NCI-H510A (cell line): ENCODE measurements at places on chromosomes 7 and 10.

GRCh38 chr10:114767986-114768821, 53.4 kb upstream of the FHIP2A start:
- DNase-seq = peak; percentile 11

- no peak for DNase-seq
Measured at GRCh38 chr10:105967256-105967655, 1197.2 kb downstream of the SORCS1 start.

GRCh38 chr7:124808206-124808605, 42.6 kb upstream of the GPR37 start:
- no peak for DNase-seq

DNA sequence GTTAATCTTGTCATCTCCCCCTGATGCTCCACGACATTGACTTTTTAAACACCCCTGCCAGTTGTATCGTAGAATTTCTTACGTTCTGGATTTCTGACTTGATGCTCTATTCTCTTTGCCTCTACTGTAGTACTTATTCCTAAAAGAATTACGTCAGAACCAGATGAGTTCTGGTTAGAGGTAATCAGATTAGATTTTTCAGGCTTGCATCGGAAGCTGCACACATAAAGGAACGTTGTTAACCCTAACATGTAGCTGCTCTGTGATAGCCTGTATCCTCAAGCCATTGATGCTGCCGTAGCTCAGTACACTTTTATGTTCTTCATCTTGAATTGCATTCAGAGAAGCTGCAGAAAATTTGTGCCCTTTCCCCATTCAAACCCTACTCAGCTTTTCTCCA, 26.3 kb upstream of the TMEM236 start:
- no peak for DNase-seq

DNA sequence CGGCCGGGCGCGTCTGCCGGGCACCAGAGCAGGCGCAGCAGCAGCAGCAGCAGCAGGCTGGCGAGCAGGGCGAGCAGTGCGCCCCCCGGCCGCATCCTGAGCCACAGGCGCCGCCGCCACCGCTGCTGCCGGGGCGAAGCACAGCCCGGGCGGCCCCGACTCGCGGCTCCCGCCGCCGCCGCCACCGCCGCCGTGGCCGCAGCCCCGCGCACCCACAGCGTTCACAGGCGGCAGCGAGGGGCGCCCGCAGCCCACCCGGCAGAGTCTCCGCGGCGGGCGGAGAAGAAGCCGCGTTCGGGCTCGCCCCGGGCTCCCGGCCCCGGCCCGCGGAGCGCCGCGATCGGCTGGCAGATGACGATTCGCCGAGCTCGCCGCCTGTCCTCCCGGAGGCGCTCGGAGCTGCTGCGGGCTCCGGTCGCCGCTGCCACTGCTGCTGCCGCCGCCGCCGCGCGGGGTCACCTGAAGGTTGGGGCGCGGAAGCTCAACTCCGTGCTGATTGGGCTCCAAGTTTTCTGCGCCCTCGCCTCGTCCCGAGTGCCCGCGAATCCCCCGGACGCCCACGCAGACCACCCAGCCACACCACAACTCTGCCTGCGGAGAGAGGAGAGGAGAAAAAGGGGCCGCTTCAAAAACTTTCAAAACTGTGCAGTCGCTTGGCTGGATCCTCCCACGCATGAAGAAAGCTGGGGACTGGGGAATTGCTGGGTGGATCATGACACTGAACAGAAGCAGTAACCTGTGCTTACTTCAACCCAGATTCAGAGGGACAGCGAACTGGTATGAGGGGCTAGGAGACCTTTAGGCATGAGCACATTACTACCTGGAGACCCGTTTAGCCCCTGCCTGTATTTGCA, at the start of gene ST8SIA6:
ST8SIA6 (minus strand) TSS at position 435 of the 854 bp plus-strand sequence; CDS start at position 95, 340 bp downstream.
- no peak for DNase-seq

DNA sequence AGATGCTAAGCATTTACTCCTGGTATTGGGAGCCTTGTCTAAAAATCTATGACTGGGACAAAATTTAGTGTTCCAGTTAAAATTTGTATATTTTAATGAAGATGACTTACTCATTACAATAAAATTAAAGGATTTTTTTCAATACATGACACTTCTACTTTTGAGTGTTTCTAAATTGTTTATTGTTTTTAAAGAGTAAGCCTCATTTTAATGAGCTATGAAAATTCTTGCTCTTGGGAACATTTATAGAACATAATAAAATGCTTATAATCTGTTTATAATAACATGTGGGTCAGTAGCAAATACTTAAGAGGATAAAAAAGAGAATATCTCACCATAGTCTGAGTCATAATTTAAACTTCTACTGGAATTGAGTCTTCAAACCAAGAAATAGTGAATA, 149.5 kb downstream of the PLCE1 start:
- DNase-seq = no peak

DNA sequence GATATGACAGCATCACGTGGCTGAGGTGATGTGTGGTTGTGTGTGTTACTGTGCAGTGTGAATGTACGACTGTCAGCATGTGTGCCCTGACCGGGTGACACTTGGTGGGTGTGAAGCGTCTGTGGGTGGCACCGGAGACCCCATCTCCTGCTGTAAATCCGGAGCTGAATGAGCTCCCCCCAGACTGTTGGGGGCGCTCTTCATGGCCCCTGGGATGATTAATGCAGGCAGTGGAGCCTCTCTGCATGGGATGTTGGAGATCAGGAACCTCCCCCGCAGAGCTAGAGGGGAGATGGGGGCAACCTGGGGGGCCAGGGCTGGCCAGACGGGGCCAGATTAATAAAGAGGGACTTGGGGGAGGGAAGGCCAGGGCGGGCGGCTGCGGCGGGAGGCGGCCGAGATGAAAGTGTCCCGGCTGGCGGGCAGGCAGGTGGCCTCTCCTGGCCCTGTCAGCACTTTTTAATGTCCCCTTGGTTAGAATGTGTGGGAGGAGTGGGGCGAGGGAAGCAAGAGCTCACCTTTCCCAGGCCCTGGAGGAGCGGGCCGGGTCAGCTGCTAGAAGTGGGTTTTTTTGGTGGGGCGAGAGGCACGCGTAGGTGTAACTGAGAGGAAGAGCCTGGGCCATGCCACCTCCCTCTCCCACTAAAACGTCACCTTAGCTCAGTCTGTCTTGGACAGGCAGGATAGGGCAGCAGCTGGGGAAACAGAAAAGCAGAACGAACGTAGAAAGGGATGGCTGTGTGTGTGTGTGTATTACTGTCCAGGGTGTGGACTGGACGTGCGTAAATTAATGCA, 34.1 kb downstream of the HIF1AN start:
- DNase-seq = no peak

DNA sequence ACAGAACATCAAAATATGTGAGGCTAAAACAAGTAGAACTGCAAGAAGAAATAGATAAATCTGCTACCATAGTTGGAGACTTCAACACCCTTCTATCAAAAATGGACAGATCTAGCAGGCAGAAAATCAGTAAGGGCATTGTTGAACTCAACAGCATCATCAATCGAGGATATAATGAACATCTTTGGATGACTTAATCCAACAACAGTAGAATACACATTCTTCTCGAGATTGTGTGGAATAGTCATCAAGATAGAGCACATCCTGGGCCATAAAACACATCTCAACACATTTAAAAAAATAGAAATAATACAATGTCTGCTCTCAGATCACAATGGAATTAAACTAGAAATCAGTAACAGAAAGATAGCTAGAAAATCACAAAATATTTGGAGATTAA, 9.9 kb downstream of the IGFBP1 start:
- DNase-seq = no peak

GRCh38 chr7:102935450-102936115, 22.8 kb downstream of the LRRC17 start:
- DNase-seq = no peak

DNA sequence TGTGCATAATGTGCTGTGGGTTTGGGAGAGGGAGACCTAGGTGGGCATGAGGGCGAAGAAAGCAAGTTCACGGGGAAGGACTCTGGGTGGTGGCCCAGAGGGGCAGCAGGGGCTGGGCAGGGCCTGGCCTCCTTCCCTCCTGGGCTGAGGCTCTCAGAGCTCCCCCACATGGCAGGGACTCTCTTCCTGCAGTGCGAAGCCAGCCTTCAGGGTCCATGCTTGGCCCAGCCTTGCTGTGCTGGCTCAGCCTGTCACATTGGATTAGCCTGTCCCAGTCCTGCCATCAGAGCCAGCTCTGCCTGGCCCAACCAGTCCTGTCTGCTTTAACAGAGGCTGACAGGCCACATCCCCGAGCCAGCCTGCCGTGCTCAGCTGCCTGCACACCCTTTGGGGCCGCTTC, 20.4 kb upstream of the ZNF488 start:
- DNase-seq = no peak

GRCh38 chr10:107718864-107719263, 554.4 kb upstream of the SORCS1 start:
- no peak for DNase-seq

GRCh38 chr7:145700488-145700887, 416.1 kb upstream of the CNTNAP2 start:
- DNase-seq = no peak

GRCh38 chr10:89591111-89591795, 53.8 kb downstream of the PANK1 start:
- DNase-seq = no peak

DNA sequence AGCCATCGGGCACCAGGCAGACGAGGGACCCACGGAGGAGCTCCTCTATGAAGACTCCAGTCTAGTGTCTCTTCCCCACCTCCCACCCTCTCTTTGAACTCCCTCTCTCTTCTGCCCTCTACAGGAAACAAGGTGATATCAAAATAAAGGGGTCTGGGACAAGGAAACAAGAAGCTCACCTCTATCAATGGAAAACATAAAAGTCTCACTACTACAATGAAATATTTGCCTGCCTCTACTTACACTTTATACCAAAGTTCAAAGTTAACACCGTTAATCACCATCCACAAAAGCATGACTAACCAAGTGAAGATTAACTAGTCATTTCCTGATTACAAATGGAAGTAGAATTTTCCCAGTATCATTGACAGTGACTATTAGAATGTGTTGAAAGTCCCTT, 82.2 kb downstream of the PARD3 start:
- DNase-seq = no peak

DNA sequence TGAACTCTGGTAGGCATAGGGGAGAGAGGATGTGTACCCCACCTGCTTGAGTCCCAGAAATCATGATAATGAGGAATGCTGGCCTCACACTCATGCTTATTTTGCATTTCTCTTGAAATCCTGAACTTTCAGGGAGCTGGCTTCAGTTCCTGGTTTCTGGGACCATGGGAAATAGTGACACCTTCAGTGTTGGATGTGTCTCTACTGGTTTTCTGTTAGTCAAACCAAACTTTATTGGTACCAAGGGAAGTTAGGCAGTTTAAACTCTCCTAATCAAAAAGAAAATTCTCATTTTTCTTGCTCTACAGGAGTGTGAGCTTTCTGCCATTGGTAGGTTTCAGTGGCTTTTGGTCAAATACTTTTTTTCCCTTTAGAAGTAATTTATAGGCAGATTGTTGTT, 11.8 kb upstream of the PCGF5 start:
- no peak for DNase-seq

DNA sequence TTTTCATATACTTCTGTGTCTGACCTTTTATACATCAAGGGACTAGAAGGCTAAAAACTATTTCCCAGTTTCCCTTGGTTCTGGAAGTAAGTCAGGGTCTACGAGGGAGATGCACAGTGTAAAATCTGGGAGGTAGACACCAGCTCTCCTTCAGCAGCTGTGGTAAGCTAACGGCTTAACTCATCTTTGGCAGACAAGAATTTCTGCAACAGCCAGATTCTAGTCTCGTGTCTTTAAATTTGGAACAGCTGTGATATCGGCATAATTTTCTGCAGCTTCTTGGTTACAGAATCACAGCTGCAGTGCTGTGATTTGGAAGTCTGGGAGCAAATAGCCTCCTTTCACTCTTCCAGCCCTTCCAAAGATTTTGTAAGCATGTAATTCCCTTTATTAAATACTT, 37.4 kb upstream of the ABCB4 start:
- DNase-seq = no peak

GRCh38 chr10:113412161-113412560, 140.7 kb upstream of the HABP2 start:
- no peak for DNase-seq

GRCh38 chr7:5139998-5140397, 50.0 kb upstream of the WIPI2 start:
- DNase-seq = no peak

GRCh38 chr10:11551916-11552602, 59.4 kb downstream of the USP6NL start:
- DNase-seq = no peak

DNA sequence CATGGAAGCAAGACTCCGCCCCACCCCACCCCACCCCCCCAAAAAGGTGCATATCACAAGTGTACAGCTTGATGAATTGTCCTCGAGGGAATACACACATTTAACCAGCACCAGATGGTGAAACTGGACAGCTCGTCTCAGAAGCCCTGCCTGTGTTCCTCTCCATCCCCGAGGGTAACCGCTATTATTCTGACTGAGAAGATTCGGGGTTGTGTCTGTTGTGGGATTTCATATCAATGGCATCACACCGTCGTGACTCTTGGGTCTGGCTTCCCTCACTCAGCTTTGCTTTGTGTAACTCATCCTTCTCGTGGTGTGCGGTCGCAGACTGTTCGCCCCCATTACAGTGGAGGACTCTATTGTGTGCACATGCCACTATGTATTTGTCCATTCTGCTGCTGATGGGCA, 18.9 kb downstream of the PODXL start:
- no peak for DNase-seq

DNA sequence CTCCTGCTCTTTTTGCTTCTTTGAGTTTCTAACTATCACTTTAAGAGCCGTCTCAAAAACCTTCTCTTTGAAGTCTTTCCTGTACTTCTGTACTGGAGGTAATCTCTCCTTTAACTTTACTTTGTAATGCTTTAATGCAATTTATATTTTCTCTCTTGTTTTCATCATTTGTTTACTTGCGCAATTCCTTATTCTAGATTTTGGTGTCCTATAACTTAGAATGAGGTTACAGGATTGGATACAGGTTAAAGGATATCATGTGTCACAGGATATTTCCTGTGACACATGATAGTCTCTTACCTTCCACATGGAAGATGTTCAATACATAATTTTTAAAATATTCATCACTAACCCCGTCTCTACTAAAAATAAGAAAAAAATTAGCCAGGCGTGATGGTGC, 42.4 kb upstream of the CPN1 start:
- DNase-seq = no peak

GRCh38 chr7:35576031-35576573, 118.8 kb downstream of the HERPUD2 start:
- DNase-seq = no peak

DNA sequence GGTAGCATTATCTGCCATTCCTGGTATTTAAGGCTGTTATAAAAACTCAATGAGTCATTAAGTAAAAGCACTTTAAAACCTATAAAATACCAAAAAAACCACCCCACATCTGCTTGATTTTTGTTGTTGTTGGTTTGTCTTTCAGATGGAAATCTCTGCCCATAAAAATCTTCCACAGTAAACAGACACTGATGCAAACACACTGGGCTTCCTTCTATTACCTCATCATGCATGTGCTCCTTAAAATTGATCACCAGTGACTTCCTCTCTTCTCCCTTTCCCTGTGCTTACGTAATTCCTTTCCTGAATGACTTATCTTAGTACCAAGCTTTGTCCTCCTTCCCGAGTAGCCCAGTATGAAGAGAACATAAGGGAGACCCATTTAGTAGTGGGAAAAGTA, 167.2 kb downstream of the EVX1 start:
- DNase-seq = no peak

GRCh38 chr7:85229544-85229943, 42.7 kb upstream of the SEMA3D start:
- no peak for DNase-seq

GRCh38 chr10:60513281-60513680, 123.6 kb upstream of the ANK3 start:
- no peak for DNase-seq
